ENCODE measurements at places on chromosomes 5 and 9. TPM values are rescaled to one million over a fixed set of nuclear protein-coding genes. Genes with fewer than 3 reads are reported as not detected.

TTF1 gene
- polyA plus RNA-seq, result 9.9 TPM

FUT7 gene
- polyA plus RNA-seq, result 0.45 TPM

SH3RF2 gene
- 4.4 TPM for polyA plus RNA-seq

C5orf24 gene
- 82.3 TPM for polyA plus RNA-seq

IFNB1 gene
- polyA plus RNA-seq, result not detected

PCDHGB3 gene
- polyA plus RNA-seq, result 1.5 TPM

C8G gene
- 0.48 TPM for polyA plus RNA-seq

SLC25A2 gene
- not detected for polyA plus RNA-seq

ABO gene
- polyA plus RNA-seq, result 28.3 TPM

AQP7 gene
- 0.53 TPM for polyA plus RNA-seq

RASEF gene
- 0.31 TPM for polyA plus RNA-seq

SYK gene
- not detected for polyA plus RNA-seq

NUTM2F gene
- polyA plus RNA-seq, result not detected

CMYA5 gene
- polyA plus RNA-seq, result 230 TPM

CHD1 gene
- 41.8 TPM for polyA plus RNA-seq

REEP2 gene
- not detected for polyA plus RNA-seq

C1QTNF3 gene
- polyA plus RNA-seq, result 103 TPM

GARNL3 gene
- 24.4 TPM for polyA plus RNA-seq

ZMYND19 gene
- polyA plus RNA-seq, result 18.7 TPM

IL7R gene
- polyA plus RNA-seq, result 2.0 TPM

TMOD1 gene
- polyA plus RNA-seq, result 160 TPM

MAMDC4 gene
- polyA plus RNA-seq, result 5.1 TPM

COL23A1 gene
- polyA plus RNA-seq, result 2.3 TPM

GFRA3 gene
- polyA plus RNA-seq, result 7.2 TPM

F2RL2 gene
- 1.1 TPM for polyA plus RNA-seq

ISL1 gene
- polyA plus RNA-seq, result 0.12 TPM

TNFSF15 gene
- polyA plus RNA-seq, result not detected

SNCAIP gene
- polyA plus RNA-seq, result 9.7 TPM

UIMC1 gene
- 33.7 TPM for polyA plus RNA-seq

Data from muscle of arm (tissue), 14 donors.